Gastrocnemius medialis (tissue), 4 donors: ENCODE measurements at places on chromosomes 6 and 20. TPM values are rescaled to one million over a fixed set of nuclear protein-coding genes. Genes with fewer than 3 reads are reported as not detected.

The STX11 gene
- 4.2 TPM for total RNA-seq

The PRR18 gene
- not detected for total RNA-seq

DNA sequence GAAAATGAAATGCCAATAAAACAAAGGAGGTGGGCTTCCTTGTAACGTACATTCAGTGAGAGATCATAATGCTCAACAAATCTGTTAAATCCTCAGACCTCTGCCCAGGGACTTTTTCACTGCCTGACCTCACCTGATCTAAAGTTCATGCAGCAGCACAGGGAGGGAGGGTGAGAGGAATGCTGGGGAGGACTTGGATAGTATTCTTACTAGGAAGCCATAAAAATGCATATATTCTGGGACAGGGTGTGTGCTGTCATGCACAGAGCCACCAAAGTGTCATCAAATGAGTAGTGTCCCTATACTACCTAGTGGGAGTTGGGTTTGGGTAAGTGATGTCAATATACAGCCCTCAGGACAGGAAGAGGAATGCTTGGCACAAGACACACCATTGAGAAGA lies 32.6 kb downstream of the CLIC5 start:
- peak overlapping the region; percentile 94 for H3K27ac ChIP-seq
- H3K36me3 ChIP-seq, result no peaks in the 10 kb centered on the region
- no peak for DNase-seq
- peaks cover 95% of the 10 kb centered on the region for H3K4me1 ChIP-seq
- H3K4me3 ChIP-seq, result no peak overlapping the region

The SLPI gene
- total RNA-seq, result 194 TPM

GRCh38 chr6:80145509-80145908 lies 39.0 kb downstream of the BCKDHB start:
- no peak overlapping the region for H3K4me3 ChIP-seq
- H3K27ac ChIP-seq, result no peak overlapping the region
- H3K36me3 ChIP-seq, result no peaks in the 10 kb centered on the region
- H3K4me1 ChIP-seq, result peaks cover 14% of the 10 kb centered on the region

The PABPC1L gene
- total RNA-seq, result 0.22 TPM

GRCh38 chr20:64133951-64134407 lies 26.6 kb upstream of the NPBWR2 start:
- H3K27ac ChIP-seq, result no peak overlapping the region
- no peak for DNase-seq
- H3K36me3 ChIP-seq, result no peaks in the 10 kb centered on the region
- no peak overlapping the region for H3K4me3 ChIP-seq
- no peaks in the 10 kb centered on the region for H3K4me1 ChIP-seq

GRCh38 chr6:146915671-146916127 lies 288.5 kb upstream of the STXBP5 start:
- H3K27me3 ChIP-seq, result no peaks in the 10 kb centered on the region
- no peak overlapping the region for H3K27ac ChIP-seq
- H3K36me3 ChIP-seq, result no peaks in the 10 kb centered on the region
- DNase-seq, result no peak

DNA sequence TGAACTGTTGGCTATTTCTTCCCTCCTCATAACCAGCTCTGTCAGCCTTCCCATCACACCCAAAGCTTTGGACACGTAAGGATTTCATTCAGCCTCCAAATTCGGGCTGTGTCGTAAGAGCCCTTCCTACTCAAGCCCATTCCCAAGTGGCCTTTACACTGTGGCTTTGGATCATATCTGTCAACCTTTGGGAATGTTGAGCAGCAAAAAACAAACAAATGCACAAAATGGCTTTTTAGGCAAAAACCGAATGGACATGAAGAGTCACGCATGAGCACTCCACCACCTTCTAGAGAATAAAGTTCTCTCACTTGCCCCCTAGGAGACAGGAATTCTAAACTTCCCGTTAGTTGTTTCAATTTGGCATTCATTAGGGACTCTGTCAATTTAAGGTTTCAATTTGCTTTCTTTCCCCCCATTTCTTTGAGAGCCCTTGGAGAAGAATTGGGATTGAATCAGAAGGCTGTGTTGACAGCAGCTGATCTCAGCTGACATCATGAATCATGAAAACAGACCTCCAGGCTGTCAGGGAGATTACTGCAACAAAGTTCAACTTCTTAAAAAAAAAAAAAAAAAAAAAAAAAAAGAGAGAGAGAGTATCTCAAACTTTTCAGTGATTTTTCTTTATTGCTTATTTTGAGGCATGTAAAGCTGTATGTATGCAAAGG lies 110.3 kb downstream of the BCAS1 start:
- no peaks in the 10 kb centered on the region for H3K27me3 ChIP-seq
- no peak overlapping the region for H3K27ac ChIP-seq
- H3K4me3 ChIP-seq, result no peak overlapping the region
- no peaks in the 10 kb centered on the region for H3K36me3 ChIP-seq
- no peak for DNase-seq

GRCh38 chr6:52312461-52312860 lies 27.9 kb upstream of the MCM3 start:
- H3K4me3 ChIP-seq, result no peak overlapping the region
- DNase-seq, result no peak
- H3K27me3 ChIP-seq, result no peaks in the 10 kb centered on the region
- H3K4me1 ChIP-seq, result no peaks in the 10 kb centered on the region

DNA sequence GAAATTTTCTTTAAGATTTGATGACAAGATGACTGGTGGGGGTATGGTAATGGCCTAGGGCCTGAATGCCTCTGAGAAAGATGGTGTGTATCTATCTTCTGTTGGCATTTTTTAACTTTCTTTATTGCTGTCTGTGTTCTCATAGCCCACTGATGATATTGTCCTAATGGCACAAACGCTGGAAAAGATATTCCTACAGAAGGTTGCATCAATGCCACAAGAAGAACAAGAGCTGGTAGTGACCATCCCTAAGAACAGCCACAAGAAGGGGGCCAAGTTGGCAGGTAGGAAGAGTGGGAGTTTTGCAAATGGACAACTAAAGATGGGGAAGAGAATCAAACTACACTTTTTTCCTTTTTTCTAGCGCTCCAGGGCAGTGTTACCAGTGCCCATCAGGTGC lies 7.5 kb downstream of the BRD2 start:
- peaks cover 50% of the 10 kb centered on the region for H3K4me1 ChIP-seq
- no peaks in the 10 kb centered on the region for H3K27me3 ChIP-seq
- DNase-seq, result no peak
- H3K4me3 ChIP-seq, result no peak overlapping the region

GRCh38 chr6:66675906-66676305 lies 968.9 kb upstream of the EYS start:
- no peaks in the 10 kb centered on the region for H3K4me1 ChIP-seq
- no peak for DNase-seq
- H3K4me3 ChIP-seq, result no peak overlapping the region
- no peak overlapping the region for H3K27ac ChIP-seq
- H3K36me3 ChIP-seq, result no peaks in the 10 kb centered on the region

- no peak overlapping the region for H3K27ac ChIP-seq
- no peak for DNase-seq
- no peaks in the 10 kb centered on the region for H3K27me3 ChIP-seq
- peaks cover 19% of the 10 kb centered on the region for H3K4me1 ChIP-seq
- H3K4me3 ChIP-seq, result no peak overlapping the region
Measured at GRCh38 chr6:157172231-157172701, 151.1 kb downstream of the TMEM242 start.

- no peak overlapping the region for H3K4me3 ChIP-seq
- H3K27me3 ChIP-seq, result no peaks in the 10 kb centered on the region
- H3K27ac ChIP-seq, result no peak overlapping the region
Measured at GRCh38 chr6:81456416-81456815, 296.1 kb downstream of the TENT5A start.

DNA sequence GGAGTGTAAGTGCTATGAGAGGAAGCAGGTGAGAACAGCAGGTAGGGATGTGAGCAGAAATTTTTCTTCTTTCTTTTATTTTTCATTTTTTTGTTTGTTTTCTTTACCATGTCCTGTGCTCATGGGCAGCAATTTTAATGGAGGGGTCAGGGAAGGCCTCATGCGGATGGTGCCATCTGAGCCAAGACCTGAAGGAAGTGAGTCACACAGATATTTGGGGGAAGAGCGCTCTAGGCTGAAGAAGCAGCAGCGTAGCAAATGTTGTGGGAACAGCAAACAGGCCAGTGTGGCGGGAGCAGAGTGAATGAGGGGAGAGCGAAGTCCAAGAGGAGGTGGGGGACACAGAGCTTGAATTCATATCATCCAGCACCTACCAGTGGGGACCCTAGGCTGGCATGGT lies 12.7 kb downstream of the SPDEF start:
- H3K4me3 ChIP-seq, result no peak overlapping the region
- H3K27me3 ChIP-seq, result no peaks in the 10 kb centered on the region
- no peak overlapping the region for H3K27ac ChIP-seq
- no peak for DNase-seq

The OOEP gene
- not detected for total RNA-seq

The CCDC167 gene
- total RNA-seq, result 23.4 TPM

GRCh38 chr20:56467968-56468315 lies 485 bp upstream of the RTF2 start:
- no peaks in the 10 kb centered on the region for H3K27me3 ChIP-seq
- peaks cover 27% of the 10 kb centered on the region for H3K4me1 ChIP-seq
- H3K4me3 ChIP-seq, result peak overlapping the region; percentile 92
- peak overlapping the region; percentile 87 for H3K27ac ChIP-seq

The OR12D3 gene
- total RNA-seq, result not detected

GRCh38 chr6:80454197-80454596 lies 347.7 kb downstream of the BCKDHB start:
- H3K36me3 ChIP-seq, result no peaks in the 10 kb centered on the region
- no peak for DNase-seq
- no peaks in the 10 kb centered on the region for H3K27me3 ChIP-seq
- no peak overlapping the region for H3K27ac ChIP-seq
- no peaks in the 10 kb centered on the region for H3K4me1 ChIP-seq

DNA sequence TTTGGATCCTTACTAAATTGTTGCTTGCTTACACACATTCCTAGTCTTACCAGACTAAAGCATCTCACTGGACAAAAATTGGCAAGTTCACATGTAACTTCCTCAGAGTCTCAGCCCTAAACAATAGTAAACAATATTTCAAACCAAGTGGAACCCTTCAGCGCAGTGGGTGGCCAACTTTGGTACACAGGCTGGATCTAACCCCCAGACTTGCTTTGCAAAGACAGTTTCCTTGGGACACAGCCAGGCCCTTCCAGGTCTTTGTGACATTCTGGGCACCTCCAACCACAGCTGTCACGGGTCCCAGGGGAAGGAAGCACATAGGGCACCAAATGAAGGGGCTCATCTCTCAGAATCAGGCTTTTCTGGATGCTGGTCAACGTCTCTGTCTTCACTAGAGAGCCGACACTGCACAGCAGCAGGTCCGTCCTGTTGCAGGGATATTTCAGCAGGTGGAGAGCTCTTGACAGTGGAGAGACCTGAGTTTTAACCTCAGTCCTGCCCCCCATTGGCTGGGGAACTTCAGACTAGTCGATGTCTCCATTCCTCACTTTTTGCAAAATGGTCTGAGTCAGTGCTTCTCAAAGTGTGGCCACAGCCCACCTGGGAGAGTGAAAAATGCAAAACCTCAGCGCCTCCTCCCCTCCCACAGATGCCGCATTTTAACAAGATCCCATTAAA lies 91.4 kb downstream of the BFSP1 start:
- no peak for DNase-seq
- no peak overlapping the region for H3K4me3 ChIP-seq
- no peaks in the 10 kb centered on the region for H3K4me1 ChIP-seq

DNA sequence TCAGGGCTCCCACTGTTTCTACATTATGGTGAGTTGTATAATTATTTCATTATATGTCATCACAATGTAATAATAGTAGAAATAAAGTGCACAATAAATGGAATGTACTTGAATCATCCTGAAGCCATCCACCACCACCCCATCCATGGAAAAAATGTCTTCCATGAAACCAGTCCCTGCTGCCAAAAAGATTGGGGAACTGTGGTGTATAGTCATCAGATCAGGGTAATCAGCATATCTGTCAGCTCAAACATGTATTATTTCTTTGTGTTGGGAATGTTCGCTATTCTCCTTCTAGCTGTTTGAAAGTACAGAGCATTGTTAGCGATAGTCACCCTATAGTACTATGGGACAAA lies 33.8 kb upstream of the SLC22A23 start:
- no peak overlapping the region for H3K27ac ChIP-seq
- H3K27me3 ChIP-seq, result no peaks in the 10 kb centered on the region
- no peaks in the 10 kb centered on the region for H3K4me1 ChIP-seq
- no peaks in the 10 kb centered on the region for H3K36me3 ChIP-seq
- H3K4me3 ChIP-seq, result no peak overlapping the region

The CD24 gene
- total RNA-seq, result 5.9 TPM

The MCM8 gene
- 5.9 TPM for total RNA-seq

DNA sequence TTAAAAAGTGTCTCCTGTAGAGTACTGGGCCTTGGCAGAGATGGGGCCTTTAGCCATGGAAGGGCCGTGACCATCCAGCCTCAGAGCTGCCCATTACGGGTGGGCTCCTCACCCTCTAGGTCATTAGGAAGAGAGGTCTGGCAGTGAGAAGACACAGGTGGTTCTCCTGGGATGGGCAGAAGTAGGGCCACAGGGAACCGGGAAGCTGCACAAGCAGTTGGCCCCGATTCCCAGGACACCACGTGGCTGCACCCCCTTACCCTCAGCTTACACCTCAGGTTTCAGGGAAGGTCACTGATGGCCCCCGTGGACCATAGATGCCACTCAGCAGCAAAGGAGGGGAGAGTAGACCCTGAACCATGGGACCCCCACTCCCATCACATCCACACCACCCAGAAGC lies 1.6 kb downstream of the RAET1G start:
- H3K36me3 ChIP-seq, result no peaks in the 10 kb centered on the region
- H3K4me3 ChIP-seq, result no peak overlapping the region
- H3K27me3 ChIP-seq, result peaks cover 3% of the 10 kb centered on the region
- no peak overlapping the region for H3K27ac ChIP-seq
- no peak for DNase-seq

DNA sequence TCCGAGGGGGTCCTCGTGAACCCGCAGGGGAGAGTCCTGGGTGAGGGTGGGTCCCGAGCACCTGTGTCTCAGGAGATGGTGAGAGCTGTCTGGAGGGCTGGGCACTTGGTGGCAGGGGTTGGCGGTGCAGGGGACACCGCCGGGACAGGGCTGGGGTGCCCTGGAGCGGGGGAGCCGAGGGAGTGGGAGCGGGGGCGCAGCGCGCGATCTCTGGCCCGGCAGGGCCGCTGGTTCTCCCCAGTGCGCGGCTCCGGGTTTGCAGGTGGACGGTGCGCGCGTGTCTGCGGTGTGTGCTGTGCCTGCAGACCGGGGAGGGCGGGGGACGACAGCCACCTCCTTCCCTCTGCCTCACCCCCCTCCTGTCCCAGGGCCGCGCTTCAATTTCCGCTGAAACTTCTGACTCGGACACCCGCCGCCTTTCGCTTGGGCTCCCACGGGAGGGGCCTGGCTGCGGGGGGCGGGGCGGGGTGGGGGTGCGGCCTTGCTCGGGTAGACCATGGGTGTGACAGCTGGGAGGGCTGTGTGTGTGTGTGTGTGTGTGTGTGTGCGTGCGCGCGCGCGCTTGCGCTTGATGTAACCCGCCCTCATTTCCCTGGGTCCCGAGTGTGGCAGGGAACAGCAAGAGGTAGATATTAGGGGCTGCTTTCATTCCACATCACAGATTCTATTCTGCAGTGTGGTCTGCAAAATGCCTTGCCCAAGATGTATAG lies 1.2 kb downstream of the TRIB3 start:
- peak overlapping the region; percentile 49 for H3K27ac ChIP-seq
- no peaks in the 10 kb centered on the region for H3K36me3 ChIP-seq
- H3K27me3 ChIP-seq, result peaks cover 14% of the 10 kb centered on the region
- peak; percentile 27 for DNase-seq
- no peaks in the 10 kb centered on the region for H3K4me1 ChIP-seq
